ENCODE measurements at places on chromosomes 16 and 17.

DNA sequence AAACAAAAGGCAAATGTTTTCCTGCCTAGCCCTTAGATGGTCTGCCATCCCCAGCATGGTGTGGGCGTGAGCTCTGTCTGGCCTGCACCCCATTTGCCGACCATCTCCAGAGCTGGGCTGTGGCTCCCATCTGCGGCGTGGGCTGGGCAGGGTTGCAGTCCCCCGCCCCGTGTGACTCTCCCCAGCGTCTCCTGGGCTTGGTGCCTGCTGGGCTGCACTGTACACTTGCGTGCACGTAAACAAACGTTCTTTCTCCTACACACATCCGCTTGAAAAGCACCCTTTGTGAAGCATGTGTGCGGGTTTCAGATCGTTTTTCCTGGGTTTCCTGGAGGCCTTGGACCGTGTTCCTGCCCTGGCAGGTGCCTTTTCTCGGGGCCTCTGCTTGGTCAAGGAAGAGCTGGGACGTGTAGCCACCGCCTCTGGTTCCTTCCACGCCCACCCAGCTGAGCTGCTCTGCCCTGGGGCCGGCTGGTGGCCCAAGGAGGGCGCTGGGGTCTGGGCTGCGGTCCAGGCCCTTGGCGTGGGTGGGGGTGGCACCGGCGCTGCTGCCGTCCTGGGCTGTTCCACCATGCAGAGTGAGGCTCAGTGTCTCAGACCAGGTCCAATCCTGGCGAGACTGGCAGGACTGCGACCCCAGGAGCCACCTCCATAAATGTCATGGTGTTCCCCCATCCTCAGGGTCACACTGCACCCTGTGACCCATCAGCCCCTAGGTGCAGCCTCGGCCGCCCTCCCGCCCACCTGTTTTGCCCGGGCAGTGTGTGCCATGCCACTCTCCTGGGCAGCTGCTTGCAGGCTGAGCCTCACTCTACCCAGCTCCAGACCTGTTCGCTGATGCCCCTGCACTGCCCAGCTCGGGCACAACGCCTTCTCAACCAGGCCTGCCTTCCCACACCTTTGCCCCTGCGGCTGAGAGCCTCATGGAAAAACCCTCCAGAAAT is 9.9 kb upstream of the BAIAP3 start:
- no peaks in the 10 kb centered on the region for H3K27me3 ChIP-seq
- DNase-seq: no peak
- no peaks in the 10 kb centered on the region for H3K4me1 ChIP-seq
- peak overlapping the region; percentile 51 for H3K27ac ChIP-seq
- peaks cover 5% of the 10 kb centered on the region for H3K36me3 ChIP-seq
- H3K4me3 ChIP-seq: no peak overlapping the region

DNA sequence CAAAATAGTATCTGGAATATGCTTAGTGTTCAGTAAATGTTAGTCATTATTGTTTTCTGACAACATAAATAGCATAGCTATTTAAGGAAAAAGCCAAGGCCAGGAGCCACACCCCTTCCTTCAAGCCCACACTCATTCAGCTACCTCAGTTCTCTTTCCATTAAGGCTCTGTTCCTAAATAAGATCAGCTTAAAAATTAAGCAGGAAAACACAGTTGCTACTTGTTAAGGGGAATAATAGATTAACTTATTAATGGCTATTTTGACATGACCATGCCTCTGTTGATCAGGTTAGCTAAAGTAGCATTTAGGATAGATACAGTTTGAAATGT is 158.1 kb downstream of the CHD9 start:
- H3K4me3 ChIP-seq: no peak overlapping the region
- H3K4me1 ChIP-seq: peaks cover 92% of the 10 kb centered on the region
- no peak overlapping the region for H3K27ac ChIP-seq

DNA sequence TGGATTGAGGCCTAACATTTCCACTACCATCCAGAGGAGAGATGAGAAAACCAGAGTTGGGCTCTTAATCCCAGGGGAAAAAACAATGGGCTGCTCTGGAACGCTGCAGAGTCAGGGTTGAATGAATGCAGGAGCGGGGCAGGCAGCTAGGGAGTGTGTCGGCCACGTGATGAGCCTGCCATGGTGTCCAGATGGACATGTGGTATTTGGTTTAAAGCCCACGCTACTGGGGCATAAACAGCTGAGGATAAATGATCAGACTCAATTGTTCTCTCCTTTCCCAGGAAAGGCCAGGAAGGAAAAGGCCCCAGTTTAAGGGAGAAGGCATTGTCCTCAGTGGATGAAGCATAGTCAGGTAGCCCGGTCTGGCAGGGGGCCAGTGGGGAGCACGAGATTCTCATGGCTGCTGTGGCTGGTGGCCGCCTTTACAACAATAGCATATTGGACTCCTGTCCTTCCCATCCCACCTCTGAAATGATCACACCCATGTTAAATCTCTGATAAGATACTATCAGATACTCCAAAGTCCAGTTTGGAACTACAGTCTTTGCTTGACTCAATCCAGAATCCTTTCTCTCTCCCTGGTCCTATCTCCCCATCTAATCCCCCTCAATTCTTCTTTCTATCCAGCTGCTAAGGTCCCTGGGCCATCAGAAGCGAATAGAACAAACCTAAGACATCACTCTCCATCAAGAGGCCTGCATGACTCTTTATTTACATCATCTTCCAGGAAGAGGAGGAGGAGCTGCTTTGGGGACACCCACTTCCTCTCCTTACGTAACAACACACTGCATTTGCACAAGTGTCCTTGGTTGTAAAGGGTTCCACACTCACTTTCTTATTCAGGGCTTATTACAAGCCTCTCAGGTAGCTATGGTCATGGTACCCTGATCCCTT is 20.4 kb downstream of the CA4 start:
- no peaks in the 10 kb centered on the region for H3K27me3 ChIP-seq
- no peak for DNase-seq
- no peak overlapping the region for H3K27ac ChIP-seq
- no peaks in the 10 kb centered on the region for H3K4me1 ChIP-seq
- no peaks in the 10 kb centered on the region for H3K36me3 ChIP-seq
- H3K4me3 ChIP-seq: no peak overlapping the region

GRCh38 chr17:15247891-15248529 is 17.1 kb downstream of the PMP22 start:
- H3K36me3 ChIP-seq: no peaks in the 10 kb centered on the region
- no peaks in the 10 kb centered on the region for H3K27me3 ChIP-seq
- no peak overlapping the region for H3K4me3 ChIP-seq
- H3K27ac ChIP-seq: peak overlapping the region; percentile 100

GRCh38 chr17:28717578-28718332 is at the start of gene RAB34:
TSS of gene RAB34 (minus strand) at chr17:28717868. CDS start at chr17:28717266, 602 bp downstream.
- DNase-seq: peak; percentile 63
- H3K4me3 ChIP-seq: peak within 1 kb of the TSS; percentile 58
- no peaks in the 10 kb centered on the region for H3K4me1 ChIP-seq
- H3K27ac ChIP-seq: peak within 1 kb of the TSS; percentile 99
- H3K36me3 ChIP-seq: peaks cover 50% of the 10 kb centered on the region

DNA sequence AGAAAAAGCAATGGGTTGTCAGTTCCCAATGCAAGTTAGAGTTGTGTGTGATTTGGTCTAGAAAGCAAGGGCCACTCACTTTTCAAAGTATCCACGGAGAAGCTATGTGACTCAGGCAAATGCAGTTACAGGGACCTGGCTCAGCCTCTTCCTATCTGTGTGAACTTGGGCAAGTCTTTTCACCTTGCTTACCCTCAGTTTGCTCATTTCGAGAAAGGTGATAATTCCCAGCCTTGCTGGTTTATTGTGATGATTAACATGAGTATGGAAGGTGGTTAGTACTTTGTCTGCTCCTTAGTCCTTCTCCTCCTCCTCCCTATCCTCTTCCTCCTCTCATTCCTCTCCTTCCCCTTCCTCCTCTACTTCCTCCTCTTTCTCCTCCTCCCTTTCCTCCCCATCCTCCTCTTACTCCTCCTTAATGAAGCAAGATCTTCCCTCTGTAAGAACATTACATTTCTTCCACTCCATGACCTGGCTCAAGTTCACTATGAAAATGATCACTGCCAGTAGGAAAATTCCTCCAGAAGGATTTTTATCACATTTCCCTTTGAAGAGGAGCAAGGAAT is 204.0 kb downstream of the GRIN2A start:
- H3K36me3 ChIP-seq: no peaks in the 10 kb centered on the region
- H3K4me3 ChIP-seq: no peak overlapping the region
- no peak overlapping the region for H3K27ac ChIP-seq

- H3K4me1 ChIP-seq: peaks cover 38% of the 10 kb centered on the region
- no peaks in the 10 kb centered on the region for H3K36me3 ChIP-seq
- no peak for DNase-seq
- H3K4me3 ChIP-seq: peak overlapping the region; percentile 56
- H3K27ac ChIP-seq: peak overlapping the region; percentile 20
Observed at GRCh38 chr16:88685156-88686061, 898 bp downstream of the SNAI3 start.

- H3K4me3 ChIP-seq: peak overlapping the region; percentile 86
- no peak for DNase-seq
- peaks cover 19% of the 10 kb centered on the region for H3K36me3 ChIP-seq
- peaks cover 28% of the 10 kb centered on the region for H3K4me1 ChIP-seq
- H3K27me3 ChIP-seq: no peaks in the 10 kb centered on the region
Observed at GRCh38 chr17:60079401-60080243, 901 bp upstream of the HEATR6 start.

Measured in tibial nerve (tissue), 4 donors.